ENCODE measurements at places on chromosomes 4 and X.

DNA sequence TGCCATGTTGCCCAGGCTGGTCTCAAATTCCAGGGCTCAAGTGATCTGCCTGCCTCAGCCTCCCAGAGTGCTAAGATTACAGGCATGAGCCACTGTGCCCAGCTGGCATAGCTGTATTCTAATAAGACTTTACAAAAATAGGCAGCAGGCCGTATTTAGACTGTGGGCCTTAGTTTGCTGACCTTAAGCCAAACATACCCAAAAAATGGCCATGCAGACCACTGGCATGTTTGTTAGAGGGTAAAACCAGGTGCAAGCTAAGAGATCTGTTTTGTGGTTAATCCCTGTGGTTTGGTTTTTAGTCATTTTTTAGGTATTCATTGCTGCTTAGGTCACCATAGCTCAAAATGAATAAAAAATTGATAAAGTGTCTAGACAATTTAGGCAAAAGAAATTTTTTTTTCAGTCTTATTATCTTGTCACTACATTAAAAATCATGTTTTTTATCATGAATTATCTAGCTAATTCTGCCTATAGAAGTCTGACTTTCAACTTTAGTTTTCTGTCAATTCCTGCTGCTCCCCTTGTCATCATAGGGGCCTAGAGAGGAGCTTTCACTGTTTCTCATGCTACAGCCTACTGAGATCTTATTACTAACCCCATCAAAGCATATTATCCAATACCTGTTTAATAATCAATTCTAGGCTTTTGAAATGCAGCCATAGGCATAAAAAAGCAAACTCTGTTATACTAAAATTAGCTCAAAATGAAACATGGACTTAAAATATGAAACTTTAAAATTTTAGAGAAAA is 7.5 kb upstream of the SPINK2 start:
- DNase-seq: no peak

GRCh38 chrX:38628587-38628986 is 67.2 kb downstream of the TSPAN7 start:
- no peak for DNase-seq

GRCh38 chr4:29220761-29221160 is 1499.4 kb upstream of the PCDH7 start:
- no peak for DNase-seq

DNA sequence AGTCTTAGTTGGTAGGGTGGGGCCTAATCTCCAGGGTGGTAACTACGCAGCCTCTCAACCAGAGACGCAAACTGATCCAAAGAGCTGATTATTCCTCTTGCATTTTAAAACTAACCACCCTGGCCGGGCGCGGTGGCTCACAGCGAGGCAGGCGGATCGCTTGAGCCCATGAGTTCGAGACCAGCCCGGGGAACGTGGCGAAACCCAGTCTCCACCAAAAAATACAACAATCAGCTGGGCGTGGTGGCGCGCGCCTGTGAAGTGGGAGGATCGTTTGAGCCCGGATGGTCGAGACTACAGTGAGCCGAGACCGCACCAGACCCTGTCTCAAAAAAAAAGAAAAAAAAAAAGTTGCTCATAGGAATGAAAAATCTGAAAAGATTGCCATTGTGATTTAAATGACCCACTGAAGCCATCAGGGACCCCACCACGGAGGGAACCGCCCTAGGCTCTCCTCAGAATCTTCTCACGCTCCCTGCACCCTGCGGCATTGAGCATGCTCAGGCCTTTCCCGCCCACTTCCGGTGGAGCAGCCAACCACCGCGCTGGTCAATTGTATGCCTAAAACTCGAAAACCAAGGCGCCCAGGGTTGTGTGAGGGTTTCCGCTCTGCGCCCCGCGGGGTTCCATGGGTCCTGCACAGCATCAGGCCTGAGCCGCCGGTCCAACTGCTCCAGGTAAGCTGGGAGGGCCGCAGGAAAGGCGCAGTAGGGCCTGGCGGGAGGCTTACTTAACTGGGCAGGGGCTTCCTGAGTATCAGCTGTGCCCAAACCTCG is at the start of gene TRIM60:
TSS of gene TRIM60 (plus strand) at position 564 of the 776 bp plus-strand sequence. CDS start 8,074 bp downstream, outside the sequence.
- no peak for DNase-seq

GRCh38 chr4:158786121-158786601 is 17.3 kb downstream of the FNIP2 start:
- DNase-seq: no peak

DNA sequence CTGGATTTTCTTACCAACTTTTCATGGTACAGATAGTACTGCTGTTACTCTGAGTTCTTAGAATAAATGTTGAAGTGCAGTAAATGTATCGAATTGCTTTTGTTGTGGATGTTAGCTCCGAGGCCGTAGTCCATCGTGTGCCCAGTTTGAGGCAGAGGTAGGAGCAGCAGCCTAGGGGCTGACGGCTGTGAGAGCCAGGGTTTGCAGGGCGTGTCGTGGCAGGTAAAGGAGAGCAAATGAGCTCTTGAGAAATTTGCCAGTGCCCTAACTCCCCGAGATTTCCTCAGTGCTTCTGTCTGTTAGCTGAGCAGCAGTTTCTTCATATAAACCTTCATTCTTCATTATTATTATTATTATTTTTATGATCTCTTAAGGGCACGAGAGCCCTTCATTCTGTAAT is 21.6 kb downstream of the PRIMPOL start:
- DNase-seq: no peak

DNA sequence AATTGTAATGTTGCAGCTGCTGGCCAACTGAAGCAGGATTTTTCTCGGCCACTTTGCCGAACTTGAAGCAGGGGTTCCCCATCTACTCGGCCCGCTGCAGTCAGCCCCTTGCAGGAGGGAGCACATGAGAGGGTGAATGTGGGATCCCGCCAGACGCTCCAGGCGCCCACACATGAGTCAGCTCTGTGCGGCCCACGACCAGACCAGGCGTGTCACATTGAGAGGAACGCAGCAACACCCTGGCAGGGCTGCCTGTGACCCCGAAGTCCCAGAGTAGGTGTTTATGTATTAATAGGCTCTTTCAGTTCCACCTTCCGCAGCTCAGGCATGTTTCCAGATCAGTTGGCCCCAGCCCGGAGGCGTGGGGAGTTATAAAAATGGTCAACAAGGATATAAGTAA is 344.7 kb upstream of the PABPC4L start:
- no peak for DNase-seq

DNA sequence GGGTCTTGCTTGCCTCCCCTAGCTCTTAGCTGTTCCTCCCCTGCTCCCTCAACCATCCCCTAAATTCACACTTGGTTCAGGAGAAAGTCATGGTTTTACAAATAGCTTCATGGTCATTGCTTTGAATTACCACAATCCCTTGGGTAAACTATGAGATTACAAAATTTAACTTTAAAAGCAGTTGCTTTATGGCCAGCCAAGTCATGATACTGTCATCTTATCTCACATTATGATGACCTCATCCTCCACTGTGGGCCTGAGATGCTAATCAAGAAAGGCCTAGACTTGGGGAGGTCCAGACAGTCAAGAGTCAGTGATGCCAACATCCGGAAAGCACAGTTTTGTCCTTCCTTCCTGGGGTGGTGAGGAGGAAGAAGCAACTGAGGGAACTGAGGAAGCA is 10.5 kb upstream of the FGF16 start:
- DNase-seq: no peak

- no peak for DNase-seq
Measured at GRCh38 chr4:165461159-165461821, 82.5 kb downstream of the CPE start.

DNA sequence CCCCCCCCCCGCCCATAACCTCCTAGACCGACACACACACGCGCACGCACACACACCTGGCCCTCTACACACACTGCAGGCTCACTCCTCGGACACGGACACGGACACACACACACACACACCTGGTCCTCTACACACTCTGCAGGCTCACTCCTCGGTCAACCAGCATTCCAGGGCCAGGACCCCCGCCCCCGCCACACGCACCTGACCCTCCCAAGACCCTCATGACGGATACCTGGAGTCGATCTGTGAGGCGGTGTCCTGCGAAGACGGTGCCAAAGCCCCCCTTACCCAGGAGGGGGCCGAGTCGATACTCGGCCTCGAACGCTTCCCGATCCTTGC is 552 bp downstream of the PIM2 start:
- no peak for DNase-seq

- DNase-seq: no peak
Measured at GRCh38 chrX:39167791-39168190, 366.5 kb downstream of the MID1IP1 start.

DNA sequence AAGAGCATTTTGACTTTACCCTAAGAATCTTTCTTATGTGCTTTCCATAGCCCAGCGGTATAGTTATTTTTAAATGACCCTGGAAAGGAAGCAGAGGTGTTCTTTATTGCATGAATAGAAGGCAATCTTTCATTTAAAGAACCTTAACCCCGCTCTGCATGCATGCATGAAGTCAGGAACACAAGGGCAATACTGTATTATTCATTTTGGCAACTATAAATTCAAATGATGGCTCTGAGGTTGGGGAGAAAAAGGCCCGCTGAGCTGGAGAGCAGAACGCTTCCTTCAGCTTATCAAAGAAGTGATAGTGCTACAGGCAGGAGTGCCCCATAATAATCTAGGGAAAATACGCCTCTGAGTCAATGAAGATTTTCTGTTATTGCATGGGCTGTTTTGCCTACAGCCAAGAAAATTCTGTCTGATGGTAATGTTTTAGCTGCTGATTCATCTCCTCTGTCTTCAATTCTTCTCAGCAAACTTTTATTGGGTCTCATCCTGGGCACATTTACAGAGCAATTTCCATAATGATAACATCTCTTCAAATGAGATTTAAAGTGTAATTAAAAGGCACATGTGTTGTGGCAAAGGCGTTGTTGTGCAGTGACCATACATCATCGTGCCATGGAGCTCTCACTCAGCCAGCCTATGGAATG is 452.2 kb upstream of the FTHL17 start:
- no peak for DNase-seq

DNA sequence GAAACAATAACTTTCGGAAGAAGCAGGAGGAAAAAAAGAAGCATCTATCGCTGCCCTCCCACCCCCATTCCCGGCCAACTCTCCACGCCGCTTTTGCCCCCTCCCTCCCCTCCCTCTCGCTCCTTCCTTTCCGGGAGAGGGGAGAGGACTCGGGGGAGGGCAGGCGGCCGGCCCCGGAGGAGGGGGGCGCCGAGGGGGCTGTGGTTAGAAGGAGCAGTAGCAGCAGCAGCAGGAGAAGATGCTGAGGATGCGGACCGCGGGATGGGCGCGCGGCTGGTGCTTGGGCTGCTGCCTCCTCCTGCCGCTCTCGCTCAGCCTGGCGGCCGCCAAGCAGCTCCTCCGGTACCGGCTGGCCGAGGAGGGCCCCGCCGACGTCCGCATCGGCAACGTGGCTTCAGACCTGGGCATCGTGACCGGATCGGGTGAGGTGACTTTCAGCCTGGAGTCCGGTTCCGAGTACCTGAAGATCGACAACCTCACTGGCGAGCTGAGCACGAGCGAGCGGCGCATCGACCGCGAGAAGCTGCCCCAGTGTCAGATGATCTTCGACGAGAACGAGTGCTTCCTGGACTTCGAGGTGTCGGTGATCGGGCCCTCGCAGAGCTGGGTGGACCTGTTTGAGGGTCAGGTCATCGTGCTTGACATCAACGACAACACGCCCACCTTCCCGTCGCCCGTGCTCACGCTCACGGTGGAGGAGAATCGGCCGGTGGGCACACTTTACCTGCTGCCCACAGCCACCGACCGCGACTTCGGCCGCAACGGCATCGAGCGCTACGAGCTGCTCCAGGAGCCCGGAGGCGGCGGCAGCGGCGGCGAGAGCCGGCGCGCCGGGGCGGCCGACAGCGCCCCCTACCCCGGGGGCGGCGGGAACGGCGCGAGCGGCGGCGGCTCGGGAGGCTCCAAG is 1.3 kb downstream of the PCDH7 start:
- DNase-seq: no peak

- DNase-seq: no peak
Measured at GRCh38 chr4:20028645-20029044, 223.1 kb upstream of the SLIT2 start.

DNA sequence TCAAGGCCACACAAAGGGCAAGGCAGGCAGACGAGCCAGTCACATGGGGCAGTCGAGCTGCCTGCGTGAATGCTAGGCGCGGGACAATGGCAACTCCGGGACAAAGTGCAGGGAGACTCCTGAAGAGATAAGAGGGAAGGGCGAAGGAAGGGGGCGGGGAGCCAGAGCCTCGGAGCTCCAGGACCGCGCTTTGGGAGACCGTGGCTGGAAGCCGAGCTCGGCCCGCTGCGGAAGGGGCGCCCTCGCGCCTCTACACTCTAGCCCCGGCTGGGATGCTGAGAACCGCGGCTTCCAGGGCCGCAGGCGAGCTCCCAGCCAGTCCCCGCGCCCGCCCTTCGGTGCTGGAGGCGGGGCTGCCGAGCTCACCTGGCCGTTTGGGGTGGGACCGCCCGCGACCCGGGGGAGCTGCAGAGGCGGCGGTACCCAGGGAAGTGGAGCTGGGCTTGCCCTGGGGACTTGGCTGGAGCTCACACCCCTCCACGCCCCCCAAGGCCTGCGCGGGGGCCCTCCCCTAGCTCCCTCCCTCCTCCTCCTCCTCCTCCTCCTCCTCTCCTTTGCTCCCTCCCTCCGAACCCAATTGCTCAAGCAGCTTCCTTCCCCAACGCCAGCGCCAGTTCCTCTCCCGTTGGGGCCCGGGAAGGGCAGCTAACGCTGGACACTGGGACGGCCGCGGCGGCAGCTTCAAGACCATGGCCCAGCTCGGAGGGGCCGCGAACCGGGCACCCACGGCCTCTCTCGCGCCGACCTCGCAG is at the start of gene SOWAHD:
TSS of gene SOWAHD (plus strand) at position 610 of the 752 bp plus-strand sequence. CDS start at position 690, 80 bp downstream.
- no peak for DNase-seq

GRCh38 chrX:54923376-54923775 is 2.8 kb downstream of the TRO start:
- no peak for DNase-seq

GRCh38 chrX:147912093-147912801 is 528 bp downstream of the FMR1 start:
- no peak for DNase-seq

GRCh38 chr4:23305026-23305425 is 584.8 kb downstream of the PPARGC1A start:
- no peak for DNase-seq

DNA sequence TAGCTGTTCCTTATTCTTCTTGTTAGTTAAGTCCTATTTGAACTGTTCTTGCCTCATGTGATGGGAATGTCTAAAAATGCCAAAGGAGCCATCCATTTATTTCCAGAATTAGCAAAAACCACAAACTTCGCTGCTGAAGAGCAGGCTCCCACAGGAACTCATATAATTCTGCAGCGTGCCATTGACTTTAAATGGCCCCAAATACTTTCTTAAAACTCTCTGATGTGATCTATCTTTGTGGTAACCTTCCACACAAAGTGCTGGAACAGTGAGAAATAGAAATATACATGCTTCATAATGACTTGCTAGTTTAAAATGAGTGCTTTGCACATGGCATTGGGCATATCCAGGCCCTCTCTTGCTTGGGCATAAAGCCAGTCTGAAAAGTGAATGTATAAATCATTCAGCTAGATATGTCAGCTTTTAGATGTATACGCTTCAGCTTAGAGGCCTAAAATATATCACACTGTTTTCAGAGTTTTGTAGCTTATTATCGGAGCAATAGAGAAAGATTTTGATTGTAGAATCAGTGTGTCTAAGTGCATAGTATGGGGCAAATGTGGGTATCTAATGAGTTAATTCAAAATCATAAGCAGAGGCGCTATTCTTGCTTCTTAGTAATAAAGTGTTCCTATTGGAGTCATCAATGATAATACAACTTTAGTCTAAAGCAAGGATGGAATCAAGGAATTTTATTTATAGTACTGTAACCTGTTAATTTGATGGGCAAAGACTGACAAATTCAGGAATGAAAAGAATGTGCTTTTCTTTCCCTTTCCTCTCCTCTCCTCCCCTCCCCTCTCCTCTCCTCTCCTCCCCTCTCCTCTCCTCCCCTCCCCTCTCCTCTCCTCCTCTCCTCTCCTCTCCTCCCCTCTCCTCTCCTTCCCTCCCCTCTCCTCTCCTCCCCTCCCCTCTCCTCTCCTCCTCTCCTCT is 392.2 kb upstream of the ZFP42 start:
- DNase-seq: no peak

- DNase-seq: no peak
Measured at GRCh38 chr4:79597266-79597665, 189.2 kb upstream of the GK2 start.

Data from vagina (tissue), 2 donors.